ENCODE measurements at places on chromosomes 5 and 9.

DNA sequence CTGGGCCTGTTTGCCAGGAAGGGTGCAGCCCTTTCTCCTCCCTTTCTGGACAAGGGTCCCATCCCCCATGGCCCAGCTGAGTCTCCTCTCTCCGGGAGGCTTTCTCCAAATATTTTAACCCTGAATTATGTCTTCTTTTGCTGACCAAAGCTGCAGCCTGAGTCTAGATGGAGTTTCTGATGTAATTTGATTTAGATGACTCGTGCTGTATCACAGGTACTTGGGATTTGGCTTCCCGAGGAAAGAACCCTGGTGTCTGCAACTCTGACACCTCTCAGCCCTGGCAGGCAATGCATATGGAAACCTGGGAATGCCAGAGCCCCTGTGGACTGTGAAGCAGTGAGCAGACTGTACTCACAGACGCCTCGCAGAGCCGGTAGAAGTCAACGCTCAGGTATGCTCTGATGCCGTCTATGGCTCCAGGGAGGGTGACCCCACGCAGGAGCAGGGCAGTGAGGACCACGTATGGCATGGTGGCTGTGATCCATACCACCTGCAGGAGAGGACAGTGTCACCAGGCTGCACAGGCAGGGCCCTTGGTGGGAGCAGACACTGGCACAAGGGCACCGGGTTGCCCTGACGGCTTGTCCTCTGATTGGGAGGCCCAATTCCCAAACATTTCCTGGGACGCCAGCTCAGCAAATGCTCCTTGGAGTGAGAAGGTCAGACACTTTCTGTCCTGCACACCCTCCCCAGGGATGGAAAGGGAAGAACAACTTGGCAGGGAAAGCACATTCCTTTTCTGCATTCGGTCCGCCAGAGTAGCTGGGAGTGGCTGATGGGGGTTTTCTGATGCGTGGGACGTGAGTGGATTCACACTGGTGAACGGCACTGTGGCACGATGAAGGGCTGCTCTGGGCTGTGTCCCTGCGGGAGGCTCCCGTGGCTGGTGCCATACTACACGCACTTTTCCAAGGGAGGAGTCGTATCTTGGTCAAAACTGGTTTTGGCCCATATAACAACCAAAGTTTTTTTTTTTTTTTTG lies 24.7 kb downstream of the SLC6A3 start:
- DNase-seq: no peak

DNA sequence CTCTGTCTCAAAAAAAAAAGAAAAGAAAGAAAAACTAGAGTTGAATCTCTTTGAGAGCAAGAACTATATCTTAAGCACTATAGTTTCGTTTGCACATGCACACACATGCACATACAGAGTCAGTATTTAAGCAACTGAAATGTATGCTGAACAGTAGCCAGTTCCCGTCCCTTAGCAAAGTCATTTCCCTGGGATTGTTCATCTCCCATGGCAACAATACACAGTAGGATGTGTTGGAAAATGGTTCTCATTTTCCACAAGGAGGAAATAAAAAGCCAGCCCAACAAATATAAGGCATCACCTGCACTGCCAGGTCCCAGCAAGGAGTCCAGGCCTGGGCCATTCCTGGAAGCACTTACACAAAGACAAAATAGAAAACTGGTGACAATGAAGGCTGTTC lies 4.2 kb upstream of the ZNF346 start:
- no peak for DNase-seq

- no peak for DNase-seq
Observed at GRCh38 chr9:131884222-131884621, 144.3 kb upstream of the RAPGEF1 start.

DNA sequence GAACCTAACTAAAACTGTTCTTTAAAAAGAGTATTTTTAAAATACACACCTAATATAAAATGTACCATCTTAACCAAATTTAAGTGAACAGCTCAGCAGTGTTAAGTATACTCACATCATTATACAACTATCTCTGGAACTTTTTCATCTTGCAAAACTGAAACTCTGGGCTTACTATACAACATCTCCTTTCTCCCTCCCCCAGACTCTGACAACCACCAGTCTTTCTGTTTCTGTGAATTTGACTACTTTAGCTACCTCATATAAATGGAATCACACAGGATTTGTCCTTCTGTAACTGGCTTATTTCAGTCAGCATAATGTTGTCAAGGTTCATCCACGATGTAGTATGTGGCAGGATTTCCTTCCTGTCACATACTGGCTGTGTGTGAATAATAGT lies 93.5 kb downstream of the FOXD1 start:
- DNase-seq: no peak

DNA sequence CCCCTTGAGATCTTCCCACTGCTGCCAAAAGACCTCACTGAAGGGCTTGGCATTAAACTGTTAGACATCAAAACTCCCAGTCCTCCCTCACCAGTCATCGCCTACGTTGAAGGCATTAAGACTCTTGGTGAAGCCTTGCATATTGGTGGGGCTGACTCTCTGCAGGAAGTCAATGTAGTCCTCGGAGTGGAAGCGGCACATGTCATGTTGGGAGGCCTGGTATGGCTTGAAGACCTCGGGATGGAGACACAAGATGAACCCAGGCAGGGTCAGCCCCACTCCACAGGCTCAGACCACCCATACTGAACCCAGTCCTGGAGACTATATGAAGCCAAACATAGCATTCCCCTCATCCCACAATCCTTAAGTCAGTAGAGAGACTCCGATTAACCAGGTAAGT lies 1.9 kb downstream of the HDAC3 start:
- no peak for DNase-seq

DNA sequence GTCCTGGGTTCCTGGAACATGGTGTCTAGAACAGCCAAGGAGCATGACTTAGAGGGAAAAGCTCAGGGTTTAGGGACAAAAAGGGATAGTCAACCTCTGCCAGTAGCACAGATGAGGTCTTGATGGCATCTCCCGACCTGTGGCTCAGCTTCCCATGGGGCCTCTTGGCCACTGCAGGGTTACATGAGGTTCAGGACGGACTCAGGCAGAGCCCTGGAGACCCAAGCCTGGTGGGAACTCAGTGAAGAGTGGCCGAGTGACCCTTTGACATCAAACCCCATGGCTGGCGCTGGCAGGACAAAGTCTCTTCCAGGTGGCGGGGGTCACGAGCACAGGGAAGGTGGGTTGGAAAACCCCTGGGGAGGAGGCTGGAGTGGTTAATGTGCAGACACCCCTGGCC lies 57.8 kb downstream of the MTRR start:
- DNase-seq: no peak

DNA sequence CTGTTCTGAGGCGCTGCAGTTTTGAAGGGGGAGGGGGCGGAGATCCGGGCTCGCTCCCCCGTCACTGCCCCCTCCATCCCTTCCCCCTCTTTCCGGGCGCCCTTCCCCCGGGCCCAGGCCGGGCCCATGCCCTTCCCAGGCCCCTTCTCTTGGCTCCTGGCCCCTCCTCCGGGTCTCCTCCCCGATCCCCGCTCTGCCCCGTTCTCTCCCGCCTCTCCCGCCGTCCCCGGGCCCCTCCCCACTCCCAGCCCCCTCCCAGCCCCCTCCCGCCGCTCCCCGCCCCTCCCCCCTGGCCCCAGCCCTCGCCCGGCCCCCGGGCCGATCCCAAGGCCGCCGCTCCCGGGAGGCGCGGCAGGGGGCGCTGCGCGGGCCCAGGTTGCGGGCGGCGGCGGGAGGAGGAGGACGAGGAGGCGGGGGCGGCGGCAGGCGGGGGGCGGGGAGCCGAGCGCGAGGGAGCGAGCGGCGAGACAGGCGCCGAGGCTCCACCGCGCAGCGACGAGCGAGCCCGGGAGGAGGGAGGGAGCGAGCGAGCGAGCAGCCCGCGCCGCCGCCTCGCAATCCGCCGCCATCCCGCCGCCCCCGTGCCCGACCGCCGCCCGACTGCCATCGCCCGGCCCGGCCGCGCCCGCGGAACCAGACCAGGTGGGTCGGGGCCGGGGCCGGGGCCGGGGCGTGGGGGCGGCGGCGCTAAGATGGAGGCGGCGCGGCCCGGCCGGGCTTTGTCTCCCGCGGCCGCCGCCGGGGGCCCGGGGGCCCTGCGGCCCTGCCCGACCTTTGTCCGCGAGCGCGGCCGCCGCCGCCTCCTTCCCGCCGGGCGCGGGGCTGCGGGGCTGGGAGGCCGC lies at the start of gene PRRC2B:
TSS of gene PRRC2B (plus strand) at position 465 of the 842 bp plus-strand sequence. CDS start 36,059 bp downstream, outside the sequence.
- no peak for DNase-seq

GRCh38 chr5:174166231-174167079 lies 120.9 kb downstream of the NSG2 start:
- DNase-seq: no peak

Data from BJ (cell line).